Activated T-cell treated with anti-CD3 and anti-CD28 coated beads, Interleukin-2, amount 50 U/mL, for 72 hours (primary cell): ENCODE measurements at places on chromosomes 2 and 18. TPM values are rescaled to one million over a fixed set of nuclear protein-coding genes. Genes with fewer than 3 reads are reported as not detected.

Gene CPLX4
- not detected for total RNA-seq

Gene SLC9A2
- 0.19 TPM for total RNA-seq

Gene PJVK
- total RNA-seq = 8.7 TPM

DNA sequence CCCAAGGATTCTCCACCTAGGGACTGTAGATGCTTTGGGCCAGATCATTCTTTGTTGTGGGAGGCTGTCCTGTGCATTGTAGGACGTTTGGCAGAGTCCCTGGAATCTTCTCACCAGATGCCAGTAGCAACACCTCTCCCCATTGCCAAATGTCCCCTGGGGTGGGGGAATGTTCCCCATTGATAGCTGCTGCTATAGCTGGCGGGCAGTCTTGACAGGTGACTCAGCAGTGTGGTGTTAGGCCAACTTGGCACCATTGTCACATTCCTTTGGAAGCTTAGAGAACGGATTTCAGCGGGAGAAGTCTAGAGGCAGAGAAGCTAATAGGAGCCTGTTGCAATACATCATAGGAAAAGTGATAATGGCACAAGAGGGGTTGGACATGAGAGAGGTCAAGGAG lies 495.7 kb upstream of the SMIM21 start:
- H3K4me3 ChIP-seq = no peak overlapping the region
- no peak overlapping the region for H3K27ac ChIP-seq
- no peaks in the 10 kb centered on the region for H3K4me1 ChIP-seq
- H3K27me3 ChIP-seq = peaks cover 7% of the 10 kb centered on the region
- DNase-seq = no peak

DNA sequence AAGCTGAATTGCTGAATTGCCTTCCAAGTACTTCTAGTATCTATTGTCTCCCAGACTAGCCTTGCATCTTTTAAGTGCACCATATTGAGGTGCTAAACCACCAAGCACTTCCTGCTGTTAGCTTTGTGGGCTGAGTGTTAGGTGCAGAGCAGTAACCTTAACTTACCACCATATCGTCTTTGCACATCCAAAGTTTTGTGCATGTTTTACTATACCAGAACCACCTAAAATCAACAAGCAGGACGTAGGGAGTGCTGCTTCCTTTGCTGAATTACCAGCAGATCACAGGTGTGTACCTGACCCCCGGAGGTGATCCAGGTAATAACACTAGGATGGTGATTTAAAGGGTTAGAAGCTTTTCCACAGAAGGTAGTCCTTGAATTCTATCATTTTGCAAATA lies 359.9 kb upstream of the HNRNPA3 start:
- no peaks in the 10 kb centered on the region for H3K27me3 ChIP-seq
- peaks cover 39% of the 10 kb centered on the region for H3K4me1 ChIP-seq
- peaks cover 3% of the 10 kb centered on the region for H3K36me3 ChIP-seq
- DNase-seq = peak; percentile 15

DNA sequence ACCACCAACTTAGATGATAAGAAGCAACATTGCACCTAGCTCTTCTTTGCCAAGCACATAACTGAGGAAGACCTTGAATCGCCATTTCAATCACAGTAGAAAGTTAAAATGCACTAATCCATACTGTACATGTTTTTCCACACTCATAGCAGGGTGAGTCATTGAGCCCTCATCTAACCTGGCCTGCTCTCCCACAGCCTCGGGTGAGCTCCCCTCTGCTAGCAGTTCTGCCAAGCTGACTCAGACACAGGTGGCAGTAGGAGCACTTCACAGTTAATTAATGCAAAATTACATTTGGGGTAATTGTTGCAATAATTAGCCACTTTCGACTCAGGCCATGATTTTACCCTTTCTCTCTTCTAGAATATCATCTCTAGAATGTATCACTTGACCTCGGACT lies 1632.8 kb upstream of the CELF4 start:
- no peaks in the 10 kb centered on the region for H3K4me1 ChIP-seq
- no peak overlapping the region for H3K4me3 ChIP-seq
- H3K27me3 ChIP-seq = no peaks in the 10 kb centered on the region
- H3K27ac ChIP-seq = no peak overlapping the region
- H3K36me3 ChIP-seq = no peaks in the 10 kb centered on the region
- DNase-seq = no peak
